ENCODE measurements at places on chromosomes 3 and 15.

- DNase-seq: no peak
These were observed at the start of gene SHC4 for GRCh38 chr15:48963524-48964113. SHC4 (minus strand) TSS chr15:48963919; CDS start chr15:48963015, 904 bp downstream.

GRCh38 chr3:181486141-181486885 is 225.4 kb upstream of the SOX2 start:
- no peak for DNase-seq

DNA sequence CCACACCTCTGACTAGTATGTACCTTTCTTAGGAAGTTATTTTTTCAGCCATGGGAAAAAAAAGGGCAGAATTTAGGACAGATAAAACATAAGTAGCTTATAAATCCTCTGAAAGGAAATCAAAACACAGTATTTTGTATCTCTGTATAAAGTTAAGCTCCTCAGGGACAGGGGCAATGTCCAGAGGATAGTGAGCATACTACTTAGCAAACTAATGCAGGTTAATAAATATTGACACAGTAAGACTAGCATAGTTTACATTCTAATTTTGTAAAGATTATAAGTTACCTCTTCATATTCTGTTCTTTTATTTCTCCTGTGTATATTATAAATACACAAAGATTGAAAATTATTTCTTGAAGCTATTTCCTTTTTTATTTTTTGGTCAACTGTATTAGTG is 2.1 kb downstream of the UBE3A start:
- DNase-seq: no peak

- no peak for DNase-seq
These were observed 12.0 kb upstream of the LMAN1L start for GRCh38 chr15:74800559-74801094.

- no peak for DNase-seq
These were observed 8.8 kb upstream of the NPHP3 start for GRCh38 chr3:132730891-132731580.

- DNase-seq: no peak
These were observed 2.5 kb downstream of the CTDSPL start for GRCh38 chr3:37863949-37864822.

DNA sequence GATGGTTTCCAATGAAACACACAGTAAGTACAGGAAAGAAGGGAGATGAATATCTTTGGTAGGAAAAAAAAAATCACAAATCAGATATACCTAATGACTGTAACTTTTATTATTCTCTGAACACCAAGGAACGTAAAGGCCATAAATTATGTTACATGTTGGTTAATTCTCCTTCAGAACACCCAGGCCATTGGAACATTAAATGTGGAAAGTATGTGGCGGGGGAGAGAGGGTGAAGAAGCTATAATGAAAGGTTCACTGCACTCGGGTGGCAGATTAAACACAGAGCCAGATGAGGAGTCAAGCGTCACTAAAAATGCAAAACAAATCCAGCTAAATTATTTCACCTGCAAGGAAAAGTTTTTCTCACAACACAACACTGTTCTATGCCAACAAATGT is 193.8 kb downstream of the FHIT start:
- no peak for DNase-seq

DNA sequence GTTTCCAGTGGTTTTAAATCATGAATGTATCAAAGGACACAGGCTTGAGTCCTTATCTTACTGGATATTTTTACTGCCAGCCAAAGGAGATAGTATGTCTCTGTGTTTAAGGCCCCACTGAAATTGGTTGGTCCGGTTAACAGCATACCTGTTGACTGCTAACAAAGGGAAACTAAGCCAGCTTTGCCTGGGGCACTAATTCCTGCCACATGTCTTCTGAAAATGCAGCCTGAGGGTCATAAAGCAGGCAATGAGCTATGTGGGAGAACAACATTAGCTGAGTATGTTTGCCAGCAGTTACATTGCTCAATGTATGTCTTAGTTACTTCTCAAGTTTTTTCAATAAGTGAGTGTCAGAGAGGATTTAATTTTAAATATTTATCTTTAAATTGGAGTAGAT is 12.4 kb downstream of the PLS1 start:
- no peak for DNase-seq

- DNase-seq: no peak
These were observed 50.0 kb downstream of the DNAJB8 start for GRCh38 chr3:128416578-128417211.

GRCh38 chr15:97171556-97171955 is 788.9 kb upstream of the ARRDC4 start:
- no peak for DNase-seq

DNA sequence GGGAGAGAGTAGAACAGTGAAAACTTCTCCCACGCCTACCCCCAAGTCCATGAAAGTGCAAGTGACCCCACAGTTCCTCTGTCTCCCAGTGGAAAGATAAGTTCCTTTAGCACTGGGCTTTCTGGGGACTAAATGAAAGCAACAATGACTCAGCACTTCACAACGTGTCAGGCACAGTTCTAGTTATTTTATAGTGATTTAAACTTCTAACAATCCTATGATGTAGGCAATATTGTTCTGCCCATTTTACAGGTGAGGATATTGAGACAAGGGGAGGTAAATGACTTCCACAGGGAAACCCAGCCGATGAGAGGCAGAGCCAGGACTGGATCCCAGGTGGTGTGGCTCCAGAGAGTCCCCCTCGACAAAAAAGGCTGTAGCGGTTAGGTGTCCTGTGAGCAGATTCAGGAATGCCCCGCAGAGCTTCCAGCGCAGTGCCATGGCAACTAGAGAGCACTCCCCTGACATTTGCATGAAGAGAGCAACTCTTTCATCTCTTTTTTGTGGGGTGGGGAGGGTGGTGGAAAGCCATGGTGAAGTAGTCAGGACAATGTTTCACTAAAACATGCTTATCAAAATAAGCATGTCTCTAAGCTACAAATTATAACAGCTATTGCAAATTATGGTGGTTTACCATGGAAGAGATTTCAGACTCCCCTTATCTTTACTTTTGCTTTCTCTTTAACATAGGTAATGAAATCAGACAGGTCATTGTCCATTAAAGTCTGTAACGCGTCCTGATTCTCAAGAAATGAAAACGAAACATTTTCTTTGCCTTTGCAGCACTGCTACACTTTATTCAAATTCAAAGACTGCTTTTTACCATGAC is 62.1 kb downstream of the NR2F2 start:
- DNase-seq: no peak

DNA sequence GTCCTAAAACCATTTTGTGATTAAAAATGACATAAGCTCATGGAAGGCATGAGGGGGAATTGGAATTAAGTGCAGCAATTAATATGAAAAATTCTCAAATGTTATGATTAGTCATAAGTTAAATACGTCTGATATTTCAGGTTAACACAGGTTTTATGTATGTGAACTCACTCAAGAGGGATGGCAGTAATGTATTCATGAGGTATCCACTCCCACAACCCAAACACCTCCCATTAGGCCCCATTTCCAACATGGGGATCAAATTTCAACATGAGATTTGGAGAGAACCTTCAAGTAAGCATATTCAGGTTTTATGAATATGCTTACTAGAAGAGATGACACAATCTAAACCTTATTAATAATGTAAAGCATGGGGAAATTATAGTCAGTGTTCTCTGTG is 41.6 kb upstream of the IL20RB start:
- no peak for DNase-seq

GRCh38 chr3:188170461-188171459 is 16.8 kb downstream of the LPP start:
- DNase-seq: no peak

GRCh38 chr3:15221574-15222217 is 15.7 kb downstream of the CAPN7 start:
- DNase-seq: no peak

DNA sequence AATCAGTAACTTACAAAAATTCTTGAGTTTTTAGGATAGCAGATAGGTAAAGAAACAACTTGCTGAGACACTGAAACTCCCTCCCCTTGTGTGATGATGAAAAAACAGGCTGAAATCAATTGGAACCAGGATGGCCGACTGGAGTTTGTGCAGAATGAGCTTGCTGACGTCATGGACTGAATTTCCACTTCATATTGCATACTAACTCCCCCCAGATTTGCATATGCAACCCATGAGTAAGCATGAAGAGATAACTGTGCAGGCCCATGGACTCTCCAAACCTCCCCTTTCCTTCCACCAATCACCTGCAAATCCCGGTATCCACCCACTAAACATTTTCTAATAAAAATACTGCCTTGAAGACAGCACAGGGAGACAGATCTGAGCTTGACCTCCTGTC is 82.0 kb upstream of the SCN5A start:
- DNase-seq: no peak

GRCh38 chr3:117856354-117856753 is 1146.8 kb downstream of the TUSC7 start:
- DNase-seq: no peak

- DNase-seq: no peak
These were observed 85.6 kb downstream of the NBEAL2 start for GRCh38 chr3:47065058-47065457.

- no peak for DNase-seq
These were observed 36.0 kb downstream of the ARHGAP31 start for GRCh38 chr3:119330181-119330580.

- DNase-seq: no peak
These were observed 11.0 kb downstream of the CHRNA7 start for GRCh38 chr15:32041294-32041693.

GRCh38 chr3:171845481-171846284 is 2.5 kb downstream of the TMEM212 start:
- no peak for DNase-seq

GRCh38 chr3:128567705-128568356 is 74.8 kb upstream of the GATA2 start:
- no peak for DNase-seq

DNA sequence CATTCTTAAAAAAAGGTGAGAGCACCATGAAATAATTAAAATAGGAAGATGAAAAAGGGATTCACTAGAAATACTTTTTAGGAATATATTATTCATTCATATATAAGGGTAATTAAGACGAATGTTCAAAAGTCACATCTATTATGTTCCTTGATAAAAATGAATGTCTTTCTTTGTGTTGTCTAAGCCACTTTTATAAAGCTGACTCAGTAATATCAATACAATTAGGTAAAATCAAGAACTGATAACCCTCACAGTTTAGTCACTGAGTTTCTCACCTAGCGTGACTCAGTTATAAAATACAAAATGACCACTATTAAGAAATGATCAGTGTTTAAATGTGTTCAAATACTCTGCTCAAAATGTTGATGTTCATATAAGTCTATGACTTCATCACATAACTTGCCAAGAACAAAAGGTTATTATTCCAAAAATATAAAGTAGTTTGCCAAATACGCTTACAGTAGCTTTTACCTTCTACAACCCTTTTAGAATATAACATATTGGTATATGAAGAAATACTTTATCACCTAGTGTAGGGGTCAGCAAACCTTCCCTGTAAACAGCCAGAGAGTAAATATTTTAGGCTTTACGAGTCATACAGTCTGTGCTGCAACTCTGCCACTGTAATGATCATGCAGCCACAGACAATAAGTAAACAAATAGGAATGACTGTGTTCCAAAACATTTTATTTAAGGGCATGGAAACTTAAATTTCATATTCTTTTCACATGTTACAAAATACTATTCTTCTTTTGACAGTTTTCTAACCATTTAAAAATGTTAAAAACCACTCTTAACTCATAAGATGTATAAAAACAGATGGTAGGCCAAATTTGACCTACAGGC is 369.8 kb downstream of the TBC1D5 start:
- DNase-seq: no peak

DNA sequence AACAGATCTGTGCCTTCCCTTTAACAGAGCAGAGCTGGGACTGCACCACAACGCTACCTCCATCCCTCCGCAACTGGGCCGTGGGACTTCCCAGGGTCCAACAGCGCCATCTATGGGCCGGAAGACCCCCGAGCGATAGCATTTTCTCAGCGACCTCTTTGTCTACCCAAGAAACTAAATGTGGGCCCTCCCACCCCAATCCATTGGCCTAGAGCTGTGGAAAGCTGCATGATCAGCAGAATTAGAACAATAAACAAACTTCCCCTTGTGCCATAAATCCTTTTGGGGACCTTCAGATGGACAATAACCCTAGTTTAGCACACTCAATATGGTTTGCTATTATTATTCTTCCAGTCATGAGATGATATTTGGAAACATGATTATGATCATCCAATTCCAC is 74.8 kb upstream of the NTRK3 start:
- no peak for DNase-seq

DNA sequence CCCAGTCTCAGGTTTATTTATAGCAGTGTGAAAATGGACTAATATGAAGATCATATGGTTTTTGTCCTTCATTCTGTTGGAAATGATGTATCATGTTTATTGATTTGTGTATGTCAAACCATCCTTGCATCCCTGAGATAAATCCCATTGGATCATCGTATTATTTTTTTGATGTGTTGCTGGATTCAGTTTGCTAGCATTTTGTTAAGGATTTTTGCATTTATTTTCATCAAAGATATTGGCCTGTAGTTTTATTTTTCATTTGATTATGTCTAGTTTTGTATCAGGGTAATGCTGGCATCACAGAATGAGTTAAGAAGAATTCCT is 34.3 kb downstream of the FAIM start:
- no peak for DNase-seq

GRCh38 chr3:48258530-48258929 is 17.6 kb downstream of the ZNF589 start:
- DNase-seq: no peak

DNA sequence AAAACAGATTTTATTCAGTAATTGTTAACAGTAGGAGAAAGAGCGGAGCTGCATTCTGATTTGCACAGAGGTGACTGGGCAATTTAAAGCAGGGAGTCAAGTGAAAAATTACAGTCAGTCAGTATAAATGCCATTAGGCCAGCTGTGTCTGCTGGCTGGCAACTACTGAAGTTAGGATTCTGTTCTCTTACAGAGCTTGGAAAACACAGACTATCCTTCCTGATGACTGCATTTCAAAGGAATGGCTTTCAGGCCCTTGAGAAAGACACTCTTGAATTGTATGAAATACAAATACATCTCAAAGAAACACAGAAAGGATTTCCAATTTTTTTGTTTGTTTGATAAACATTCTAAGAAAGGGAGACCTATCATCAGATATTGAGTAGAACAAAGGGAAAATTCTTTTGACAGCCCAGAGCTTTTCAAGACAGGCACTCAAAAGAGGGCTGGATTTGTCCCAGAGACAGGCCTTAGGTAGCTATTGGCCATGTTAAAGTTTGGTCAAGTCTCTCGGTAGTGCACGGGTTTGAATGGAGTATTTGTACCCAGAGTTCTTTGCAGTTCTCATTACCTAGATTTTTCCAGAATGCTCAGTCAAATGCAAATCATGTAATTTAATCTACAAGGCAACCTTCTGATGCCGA is 551.2 kb upstream of the CCDC54 start:
- DNase-seq: no peak

- DNase-seq: no peak
These were observed 58.9 kb upstream of the LIMD1 start for GRCh38 chr3:45535665-45536064.

- no peak for DNase-seq
These were observed 12.8 kb downstream of the ARMC8 start for GRCh38 chr3:138199851-138200250.

- DNase-seq: no peak
These were observed 116.0 kb upstream of the LRRN1 start for GRCh38 chr3:3683261-3683660.

Data from NCI-H510A (cell line).